ENCODE measurements at places on chromosomes 7 and 10.

- peak overlapping the region; percentile 87 for H3K4me3 ChIP-seq
- H3K27ac ChIP-seq: peak overlapping the region; percentile 86
- H3K36me3 ChIP-seq: no peaks in the 10 kb centered on the region
- peaks cover 20% of the 10 kb centered on the region for H3K4me1 ChIP-seq
- DNase-seq: no peak
Observed at GRCh38 chr10:69123306-69123746, 652 bp upstream of the VPS26A start.

GRCh38 chr10:123043409-123043925 lies 34.7 kb downstream of the ACADSB start:
- no peak overlapping the region for H3K4me3 ChIP-seq
- peak; percentile 12 for DNase-seq
- peaks cover 6% of the 10 kb centered on the region for H3K36me3 ChIP-seq
- H3K4me1 ChIP-seq: peaks cover 18% of the 10 kb centered on the region
- no peak overlapping the region for H3K27ac ChIP-seq
- no peaks in the 10 kb centered on the region for H3K27me3 ChIP-seq

DNA sequence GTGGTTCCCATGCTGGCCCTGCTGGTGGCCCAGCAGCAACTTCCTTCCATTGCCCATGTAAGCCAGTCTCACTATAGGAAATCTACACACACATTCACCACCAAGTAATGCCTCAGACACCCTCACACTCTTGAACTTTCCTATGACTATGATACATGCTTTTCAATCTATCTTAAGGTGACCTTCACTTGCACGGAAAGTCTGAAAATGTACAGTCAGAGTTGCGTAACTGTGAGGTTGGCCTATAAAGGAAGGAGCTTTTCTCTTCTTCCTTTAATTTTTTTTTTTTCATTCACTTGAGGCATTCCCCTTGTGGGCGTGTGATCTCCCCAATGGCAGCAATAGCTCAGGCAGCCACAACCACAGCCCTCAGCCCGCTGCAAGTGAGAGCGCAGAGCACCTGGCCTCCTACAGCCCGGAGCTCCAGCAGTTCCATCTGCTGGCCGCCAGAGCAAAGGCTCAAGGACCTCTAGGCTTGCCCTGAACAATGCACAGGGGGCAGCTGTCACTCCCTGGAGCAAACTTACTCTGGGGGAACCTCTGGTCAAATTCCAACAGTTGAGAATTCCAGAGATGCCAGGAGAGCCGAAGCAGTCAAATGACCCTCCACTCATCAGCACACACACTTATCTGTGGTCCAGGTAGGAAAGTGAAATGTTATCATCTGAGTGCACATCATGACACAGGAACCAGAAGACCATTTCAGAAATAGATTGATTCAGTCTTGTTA lies 123.1 kb upstream of the ADO start:
- no peaks in the 10 kb centered on the region for H3K27me3 ChIP-seq
- peak overlapping the region; percentile 95 for H3K27ac ChIP-seq
- peaks cover 11% of the 10 kb centered on the region for H3K36me3 ChIP-seq
- peaks cover 77% of the 10 kb centered on the region for H3K4me1 ChIP-seq
- peak overlapping the region; percentile 69 for H3K4me3 ChIP-seq

GRCh38 chr10:78209970-78210369 lies 176.3 kb downstream of the RPS24 start:
- H3K4me1 ChIP-seq: no peaks in the 10 kb centered on the region
- no peaks in the 10 kb centered on the region for H3K36me3 ChIP-seq
- H3K27ac ChIP-seq: no peak overlapping the region
- no peak for DNase-seq
- H3K4me3 ChIP-seq: no peak overlapping the region
- peaks cover 2% of the 10 kb centered on the region for H3K27me3 ChIP-seq

DNA sequence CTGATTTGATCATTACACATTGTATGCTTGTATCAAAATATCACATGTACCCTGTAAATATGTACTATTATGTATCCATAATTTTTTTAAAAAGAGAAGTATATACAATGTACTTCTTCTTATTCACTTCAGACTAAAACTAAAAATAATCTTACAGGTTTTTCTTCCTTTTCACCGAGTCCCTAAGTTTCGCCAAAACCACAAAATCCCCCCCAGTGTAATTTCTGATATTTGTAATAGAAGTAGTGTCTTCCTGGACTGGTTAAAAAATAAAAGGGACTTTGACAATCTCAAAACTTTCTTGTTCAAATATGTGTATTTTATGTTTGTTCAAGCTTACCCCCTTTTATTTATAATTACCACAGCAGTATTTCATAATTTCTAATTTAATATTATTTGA lies 23.9 kb downstream of the EPC1 start:
- H3K36me3 ChIP-seq: peaks cover 18% of the 10 kb centered on the region
- H3K4me1 ChIP-seq: peaks cover 49% of the 10 kb centered on the region
- DNase-seq: no peak
- H3K4me3 ChIP-seq: no peak overlapping the region

DNA sequence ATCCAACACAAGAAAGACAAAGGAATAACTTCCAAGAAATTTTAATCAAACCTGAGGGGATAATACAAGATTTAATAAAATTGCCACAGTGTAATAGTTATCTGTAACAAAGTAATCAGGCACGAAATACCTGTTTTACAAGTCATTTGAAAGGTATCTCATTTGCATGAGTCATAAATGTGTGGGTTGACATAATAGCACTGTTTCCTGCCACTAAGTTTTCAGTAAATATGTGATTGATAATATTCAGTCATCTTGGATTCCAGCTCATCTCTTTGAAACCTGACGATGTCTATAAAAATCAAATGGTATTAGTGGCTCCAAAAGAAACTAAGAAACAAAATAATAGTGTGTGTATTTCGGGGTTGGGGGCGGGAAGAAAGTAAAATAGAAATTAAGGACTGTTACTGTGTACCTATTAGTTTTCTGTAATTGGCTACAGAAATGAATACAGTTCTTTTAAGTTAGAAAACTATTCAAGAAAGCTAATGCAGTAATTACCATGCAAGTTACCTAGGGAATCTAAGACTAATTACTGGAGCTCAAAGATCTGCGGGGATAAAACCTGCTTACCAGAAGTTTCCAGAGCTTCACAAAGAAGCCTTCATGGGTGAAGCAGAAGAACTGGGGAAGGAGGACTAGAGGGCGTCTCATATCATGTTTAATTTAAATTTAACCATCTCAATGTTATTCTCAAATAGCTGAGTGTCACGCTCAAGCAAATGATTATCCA lies 100.7 kb downstream of the ST8SIA6 start:
- no peaks in the 10 kb centered on the region for H3K36me3 ChIP-seq
- DNase-seq: no peak
- H3K4me3 ChIP-seq: no peak overlapping the region

GRCh38 chr7:100093054-100093453 lies 4.3 kb downstream of the COPS6 start:
- no peaks in the 10 kb centered on the region for H3K27me3 ChIP-seq
- DNase-seq: no peak
- no peak overlapping the region for H3K4me3 ChIP-seq
- peaks cover 70% of the 10 kb centered on the region for H3K36me3 ChIP-seq

DNA sequence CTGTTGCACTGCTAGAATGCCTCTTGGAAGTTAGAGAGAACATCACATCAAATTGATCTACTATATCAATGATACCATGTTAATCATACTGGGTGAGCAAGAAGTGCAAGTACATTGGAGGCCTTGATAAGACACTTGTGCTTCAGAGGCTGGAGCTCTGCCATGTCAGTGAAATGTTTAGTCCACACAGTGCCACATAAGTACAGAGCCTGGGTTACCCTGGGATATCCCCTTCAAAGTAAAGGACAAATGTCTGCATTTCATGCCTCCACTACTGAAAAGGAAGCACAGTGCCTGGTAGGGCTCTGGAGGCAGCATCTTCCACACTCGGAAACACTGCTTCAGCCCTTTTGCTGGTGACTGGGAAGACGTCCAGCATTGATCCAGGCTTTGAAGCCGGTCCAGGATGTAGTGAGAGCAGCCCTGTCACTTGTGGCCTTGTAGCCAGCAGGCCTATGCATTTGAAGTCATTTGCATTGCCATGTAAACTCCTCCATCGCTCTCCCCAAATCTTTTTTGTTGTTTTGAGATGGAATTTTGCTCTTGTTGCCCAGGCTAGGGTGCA lies 15.7 kb upstream of the STN1 start:
- H3K27me3 ChIP-seq: peaks cover 18% of the 10 kb centered on the region
- H3K4me1 ChIP-seq: no peaks in the 10 kb centered on the region
- H3K4me3 ChIP-seq: no peak overlapping the region

DNA sequence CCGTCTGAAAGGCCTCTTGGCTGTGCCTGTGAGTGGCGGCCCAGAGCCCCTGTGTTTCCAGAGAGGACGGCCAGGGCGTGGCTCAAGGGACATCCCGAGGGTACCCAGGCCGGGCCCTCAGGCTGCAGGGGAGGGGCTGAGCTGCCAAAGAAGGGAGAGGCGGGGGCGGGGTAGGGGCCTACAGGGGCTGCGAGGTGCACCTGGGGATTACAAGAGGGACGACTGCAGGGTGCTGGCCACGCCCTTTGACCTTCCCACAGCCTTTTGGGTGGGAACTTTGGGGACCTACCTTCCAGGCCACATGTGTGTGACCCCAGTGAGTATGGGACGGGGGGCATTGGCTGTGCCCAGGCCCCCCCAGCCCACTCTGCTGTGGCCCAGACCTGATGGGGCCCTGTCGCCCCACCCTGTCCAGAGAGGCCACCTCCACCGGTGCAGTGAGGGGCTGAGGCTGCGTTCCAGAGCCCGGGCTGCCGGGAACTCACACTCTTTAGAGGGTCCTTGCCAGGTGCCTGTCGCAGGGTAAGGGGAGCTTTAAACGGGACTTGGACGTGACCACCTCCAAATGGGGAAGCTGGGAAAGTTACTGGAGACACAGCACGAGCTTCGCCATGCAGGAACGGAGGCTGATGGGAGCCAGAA lies 19.0 kb upstream of the NKX6-2 start:
- H3K4me3 ChIP-seq: no peak overlapping the region
- no peaks in the 10 kb centered on the region for H3K36me3 ChIP-seq
- H3K4me1 ChIP-seq: no peaks in the 10 kb centered on the region

DNA sequence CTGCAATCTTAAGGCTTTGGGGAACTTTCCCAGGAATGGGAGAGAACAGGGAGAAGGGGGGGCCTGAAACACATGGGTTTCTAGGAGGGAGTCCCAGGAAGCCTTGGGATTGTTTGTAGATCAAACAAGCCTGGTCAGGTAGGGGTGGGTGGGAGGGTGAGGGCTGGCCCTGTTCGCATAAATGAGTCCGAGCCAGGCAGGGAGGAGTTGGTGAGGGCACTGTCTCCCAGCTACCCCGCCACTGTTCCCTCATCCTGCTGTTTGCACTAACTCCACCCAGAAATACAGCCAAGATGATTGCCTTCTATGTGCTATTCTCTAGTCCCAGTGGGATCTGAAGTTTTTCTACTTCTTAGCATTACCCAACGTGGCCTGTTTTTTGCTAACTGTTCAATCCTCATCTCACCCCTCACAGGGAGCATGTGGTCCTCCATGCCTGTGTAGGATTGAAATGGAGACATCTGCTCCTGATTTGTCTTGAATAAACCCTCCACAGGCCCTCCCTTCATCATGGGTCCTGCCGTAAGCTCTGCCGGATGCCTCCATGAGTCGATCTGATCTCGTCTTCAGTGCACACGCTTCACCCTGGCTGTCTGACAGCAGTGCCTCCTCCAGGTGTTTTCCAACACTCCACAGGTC lies 257.0 kb downstream of the COBL start:
- DNase-seq: no peak
- no peaks in the 10 kb centered on the region for H3K36me3 ChIP-seq
- H3K4me3 ChIP-seq: no peak overlapping the region

DNA sequence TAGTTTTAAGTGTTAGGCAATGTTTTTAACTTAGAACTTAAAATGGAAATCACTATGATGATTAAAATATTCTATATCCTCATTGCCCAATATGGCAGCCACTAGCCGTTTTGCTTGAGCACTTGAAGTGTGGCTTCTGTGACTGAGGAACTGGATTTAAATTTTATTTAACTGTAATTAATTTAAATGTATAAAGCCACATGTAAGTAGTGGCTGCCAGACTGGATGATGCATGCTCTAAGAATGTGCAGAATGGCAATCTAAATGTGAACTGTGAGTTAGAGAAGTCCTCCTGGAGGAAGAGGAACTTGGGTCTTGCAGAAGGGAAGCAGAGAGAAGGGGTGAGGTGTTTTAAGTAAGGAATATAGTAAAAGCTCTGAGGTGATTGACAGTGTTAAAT lies 451.4 kb downstream of the SUGCT start:
- DNase-seq: no peak
- H3K36me3 ChIP-seq: no peaks in the 10 kb centered on the region
- H3K27me3 ChIP-seq: peaks cover 2% of the 10 kb centered on the region
- H3K4me1 ChIP-seq: no peaks in the 10 kb centered on the region

- H3K27ac ChIP-seq: peak overlapping the region; percentile 85
- no peak for DNase-seq
- H3K4me3 ChIP-seq: peak overlapping the region; percentile 69
- H3K4me1 ChIP-seq: peaks cover 46% of the 10 kb centered on the region
Observed at GRCh38 chr7:25859412-25860274, 292.4 kb upstream of the NFE2L3 start.

DNA sequence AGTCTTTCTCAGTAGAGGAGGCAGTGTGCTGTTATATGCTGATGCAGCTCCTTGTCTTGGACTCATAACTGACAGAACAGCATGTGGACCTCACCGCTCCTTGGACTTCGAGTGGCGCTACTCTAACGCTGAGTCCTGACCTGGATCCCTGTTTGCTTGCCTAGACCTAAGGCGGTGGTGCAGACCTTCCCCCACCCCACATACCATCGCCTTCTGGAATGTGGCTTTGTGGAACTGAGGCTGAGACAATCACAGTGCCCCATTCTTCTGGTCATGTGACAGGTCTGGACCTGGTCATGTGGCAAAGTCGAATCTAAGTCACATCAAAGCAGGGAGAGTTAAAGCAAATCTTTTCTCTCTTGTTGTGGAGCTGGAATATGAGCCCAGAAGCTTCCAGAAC lies 190.7 kb upstream of the MKI67 start:
- no peaks in the 10 kb centered on the region for H3K4me1 ChIP-seq
- H3K36me3 ChIP-seq: no peaks in the 10 kb centered on the region
- no peak for DNase-seq
- peaks cover 2% of the 10 kb centered on the region for H3K27me3 ChIP-seq
- H3K4me3 ChIP-seq: no peak overlapping the region
- H3K27ac ChIP-seq: no peak overlapping the region

DNA sequence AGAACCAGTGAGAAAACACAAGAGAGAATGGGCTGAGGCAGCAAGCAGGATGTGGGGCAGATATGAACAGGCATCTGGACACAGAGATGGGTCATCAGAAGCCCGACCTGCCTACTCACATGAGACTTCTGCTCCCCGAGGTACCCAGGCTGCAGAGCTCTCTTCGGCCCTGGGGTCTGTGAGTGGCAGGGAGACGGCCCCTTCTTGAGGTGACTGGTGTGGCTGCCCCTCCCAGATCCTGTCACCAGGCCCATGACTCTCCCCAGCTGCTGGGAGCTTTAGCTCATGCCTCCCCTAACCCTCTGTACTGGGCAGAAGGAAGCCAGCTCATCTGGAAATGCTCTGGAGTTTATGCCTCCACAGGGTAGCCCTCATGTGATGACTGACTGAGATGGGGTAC lies 157.6 kb upstream of the PCBD1 start:
- no peak overlapping the region for H3K4me3 ChIP-seq
- no peaks in the 10 kb centered on the region for H3K36me3 ChIP-seq
- DNase-seq: no peak
- no peaks in the 10 kb centered on the region for H3K4me1 ChIP-seq
- H3K27ac ChIP-seq: no peak overlapping the region
- no peaks in the 10 kb centered on the region for H3K27me3 ChIP-seq

Measured in activated T-helper 1 cell treated with anti-CD3 and anti-CD28 coated beads, Interleukin-12 subunit alpha, Interleukin-12 subunit beta, Interleukin-2, Interleukin-4 antibody, amounts not matched to agents 30 ng/mL and 10 ng/mL and 1 ng/mL, durations not matched to agents 14 hours and 24 hours and 36 hours (primary cell).